ENCODE measurements at places on chromosomes 5 and 9.

DNA sequence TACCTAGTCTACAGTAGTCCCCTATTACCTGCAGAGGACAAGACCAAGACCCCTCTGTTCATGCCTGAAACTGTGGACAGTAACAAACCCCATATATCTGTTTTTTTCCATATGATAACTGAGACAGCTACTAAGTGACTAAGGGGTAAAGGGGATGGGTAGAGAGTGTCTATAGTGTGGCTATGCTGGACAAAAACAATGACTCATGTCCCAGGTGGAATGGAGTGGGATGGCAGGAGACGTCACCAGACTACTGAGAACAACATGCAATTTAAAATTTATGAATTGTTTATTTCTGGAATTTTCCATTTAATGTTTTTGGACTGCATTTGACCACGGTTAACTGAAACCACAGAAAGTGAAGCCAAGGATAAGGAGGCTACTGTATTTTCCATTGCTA is 171.8 kb downstream of the AGTPBP1 start:
- no peak for DNase-seq

- DNase-seq = no peak
Measured at GRCh38 chr5:37015795-37016666, 139.5 kb downstream of the NIPBL start.

- DNase-seq = no peak
Measured at GRCh38 chr9:134172198-134173126, 8.1 kb upstream of the RNU6ATAC start.

DNA sequence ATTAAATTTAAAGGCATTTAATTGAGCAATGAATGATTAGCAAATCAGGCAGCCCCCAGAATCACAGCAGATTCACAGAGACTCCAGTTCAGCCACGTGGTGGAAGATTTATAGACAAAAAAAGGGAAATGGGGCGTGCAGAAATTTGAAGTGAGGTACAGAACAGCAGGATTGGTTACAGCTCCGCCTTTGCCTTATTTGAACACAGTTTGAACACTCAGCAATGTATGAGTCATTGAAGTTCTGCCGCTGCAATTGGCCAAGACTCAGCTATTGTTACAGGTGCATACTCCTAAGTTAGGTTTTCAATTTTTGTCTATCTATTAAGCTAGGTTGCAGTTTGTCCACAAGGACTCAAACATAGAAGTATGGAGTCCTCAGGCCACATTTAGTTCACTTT is 157.7 kb upstream of the SLC12A2 start:
- no peak for DNase-seq

GRCh38 chr5:109186759-109187158 is 223.0 kb downstream of the PJA2 start:
- no peak for DNase-seq

- no peak for DNase-seq
Measured at GRCh38 chr9:2321523-2322148, 300.0 kb upstream of the VLDLR start.

- DNase-seq = no peak
Measured at GRCh38 chr9:134555094-134555650, 86.4 kb upstream of the COL5A1 start.

DNA sequence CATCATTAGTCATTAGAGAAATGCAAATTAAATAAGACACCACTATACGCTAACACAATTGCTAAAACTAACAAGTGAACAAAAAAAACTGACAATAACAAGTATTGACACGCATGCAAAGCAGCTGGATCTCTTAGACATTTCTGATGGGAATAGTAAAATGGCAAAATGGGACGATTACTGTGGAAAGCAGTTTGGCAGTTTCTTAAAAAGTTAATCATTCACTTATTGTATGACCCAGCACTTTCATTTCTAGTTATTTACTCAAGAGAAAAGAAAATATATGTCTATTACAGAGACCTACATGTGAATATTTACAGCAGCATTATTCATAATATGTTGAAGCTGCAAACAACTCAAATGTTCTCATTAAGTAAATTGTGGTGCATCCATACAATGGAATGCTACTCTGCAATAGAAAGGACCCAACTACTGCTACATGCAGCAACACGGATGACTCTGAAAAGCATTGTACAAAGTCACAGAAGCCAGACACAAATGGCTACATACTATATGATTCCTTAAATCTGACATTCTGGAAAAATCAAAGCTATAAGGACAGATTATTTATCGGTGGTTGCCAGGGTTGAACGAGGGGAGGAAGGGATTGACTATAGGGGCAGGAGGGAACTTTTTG is 96.8 kb upstream of the ITGA2 start:
- DNase-seq = no peak

GRCh38 chr5:121691478-121691877 is 160.2 kb upstream of the FTMT start:
- no peak for DNase-seq

- no peak for DNase-seq
Measured at GRCh38 chr5:123044926-123045617, 8.5 kb upstream of the PPIC start.

GRCh38 chr5:149938279-149938678 is 6.3 kb downstream of the PDE6A start:
- DNase-seq = no peak

DNA sequence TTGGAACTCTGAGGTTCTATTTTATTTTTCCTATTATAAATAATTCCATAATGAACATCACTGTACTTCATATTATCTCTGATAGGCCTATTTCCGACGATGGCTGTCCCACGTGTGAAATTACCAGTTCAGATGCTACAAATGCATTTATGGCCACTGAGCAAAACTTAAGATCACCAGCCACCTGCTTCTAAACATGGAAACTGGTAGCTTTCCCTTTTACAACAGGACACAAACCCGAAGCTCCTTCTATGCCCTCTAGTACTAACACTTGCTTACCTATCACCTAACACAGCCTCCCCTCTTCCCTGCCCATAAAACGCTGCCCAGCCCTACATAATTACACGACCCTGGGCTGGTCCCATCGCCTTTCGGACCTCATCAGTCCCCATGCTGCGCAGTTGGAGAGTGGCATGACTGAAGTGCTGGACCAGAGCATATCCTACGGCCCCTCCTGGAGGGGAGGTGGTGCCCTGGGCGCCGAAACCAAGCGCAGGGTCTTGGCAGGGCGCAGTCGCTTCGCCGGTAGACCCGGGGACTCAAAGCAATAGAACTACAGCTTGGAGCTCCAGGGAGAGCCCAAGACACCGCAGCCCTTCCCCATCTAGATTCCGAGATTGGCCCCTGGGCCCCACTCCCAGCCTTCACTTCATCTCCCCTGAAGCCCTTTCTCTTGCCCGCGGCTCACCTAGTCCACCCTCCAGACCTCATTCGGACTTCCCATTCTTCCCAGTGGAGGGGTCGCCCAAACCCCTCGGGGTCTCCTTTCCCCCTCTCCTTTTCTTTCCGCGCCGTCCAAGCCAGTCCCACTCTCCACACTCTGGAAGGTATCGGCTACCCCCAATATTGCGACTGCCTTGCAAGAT is 1.0 kb upstream of the SAP30L start:
- peak; percentile 53 for DNase-seq

DNA sequence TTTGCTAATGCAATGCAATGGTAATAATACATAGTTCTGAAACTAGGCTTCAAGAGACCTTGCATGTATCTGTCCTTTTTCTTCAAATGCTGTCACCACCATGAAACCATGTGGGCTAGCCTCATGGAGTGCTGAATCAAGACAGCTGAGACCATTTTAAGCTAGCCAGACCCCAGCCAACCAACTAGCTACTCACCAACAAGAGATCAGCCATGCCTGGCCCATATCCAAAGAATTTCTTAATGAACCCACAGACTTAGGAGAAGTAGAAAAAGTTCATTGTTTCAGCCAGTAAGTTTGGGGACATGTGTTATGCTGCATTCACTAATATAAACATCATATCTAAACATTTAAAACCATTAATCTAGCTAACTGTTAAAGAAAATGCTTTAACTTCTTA is 139.8 kb upstream of the EDIL3 start:
- no peak for DNase-seq

- DNase-seq = no peak
Measured at GRCh38 chr9:21554813-21555212, 72.7 kb upstream of the IFNE start.

DNA sequence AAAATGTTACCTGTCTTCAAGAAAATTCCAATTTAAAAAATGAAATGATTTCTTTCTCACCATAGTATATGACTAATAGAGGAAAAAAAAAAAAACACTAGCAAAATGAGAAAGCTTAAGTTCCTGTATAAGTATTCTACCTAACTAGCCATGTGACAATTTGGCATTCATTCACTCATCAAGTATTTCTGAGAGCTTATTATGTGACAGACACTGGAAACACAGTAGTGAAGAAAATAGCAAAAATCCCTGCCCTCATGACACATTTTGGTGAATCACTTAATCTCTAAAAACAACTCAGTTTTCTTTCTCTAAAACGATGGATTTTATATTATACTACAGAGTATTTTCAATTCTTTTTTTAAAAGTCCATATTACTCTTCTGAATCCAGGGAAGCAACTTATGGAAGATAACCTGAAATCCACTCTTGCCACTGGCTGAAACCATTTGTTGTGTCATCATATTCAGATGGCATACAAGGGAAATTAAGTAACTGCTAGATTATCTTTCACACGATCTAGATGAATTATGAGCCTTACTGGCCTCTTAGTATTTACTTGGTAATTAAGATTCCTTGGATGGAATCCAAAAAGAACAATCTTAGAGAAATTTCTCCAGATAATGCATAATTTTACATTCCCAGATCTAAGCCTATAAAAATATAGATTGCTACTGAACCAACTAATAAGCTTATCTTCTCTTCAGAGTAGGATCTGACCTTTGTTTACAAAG is 5.5 kb downstream of the PTBP3 start:
- DNase-seq = no peak

- peak; percentile 52 for DNase-seq
Measured at GRCh38 chr9:105633411-105633810, 28.8 kb upstream of the TAL2 start.

GRCh38 chr5:109105631-109106267 is 304.0 kb downstream of the PJA2 start:
- DNase-seq = peak; percentile 12

DNA sequence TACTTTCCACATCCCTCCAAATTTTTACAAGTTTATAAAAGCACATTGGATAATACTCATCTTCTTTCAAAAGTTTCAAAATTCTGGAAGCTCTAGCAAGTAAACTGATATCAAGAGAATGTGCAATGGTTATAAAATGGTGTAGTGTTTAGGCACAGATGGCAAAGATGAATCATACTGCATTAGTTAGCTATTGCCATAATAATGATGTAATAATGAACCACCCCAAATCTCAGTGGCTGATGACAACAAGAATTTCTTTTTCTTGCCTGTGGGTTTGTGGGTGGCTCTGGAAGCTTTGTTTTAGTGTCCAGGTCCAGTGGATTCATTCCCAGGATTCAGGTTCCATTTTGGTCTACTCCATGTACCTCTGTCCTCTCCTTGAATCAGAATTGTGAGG is 319.0 kb downstream of the BRINP1 start:
- DNase-seq = no peak

DNA sequence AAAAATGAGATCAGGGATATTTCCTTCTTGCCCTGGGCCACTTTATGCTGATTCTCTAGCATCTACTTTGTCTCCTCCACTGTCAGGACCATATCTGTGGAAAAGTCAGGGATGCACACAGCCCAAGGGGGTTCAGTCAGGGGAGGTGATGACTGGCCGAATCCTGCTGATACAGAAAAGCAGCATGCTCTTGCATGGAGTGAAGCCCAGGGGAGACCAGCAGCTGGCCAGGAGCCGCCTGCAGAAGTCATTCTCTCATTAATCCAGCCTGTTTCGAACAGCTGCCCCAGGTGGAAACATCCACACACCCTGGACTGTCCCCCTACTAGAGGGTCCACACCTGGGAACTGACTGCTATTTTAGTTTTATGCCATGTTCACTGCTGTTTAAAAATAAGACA is 177.1 kb downstream of the ATP10B start:
- DNase-seq = no peak

- DNase-seq = no peak
Measured at GRCh38 chr5:68255305-68256120, 40.0 kb downstream of the PIK3R1 start.

DNA sequence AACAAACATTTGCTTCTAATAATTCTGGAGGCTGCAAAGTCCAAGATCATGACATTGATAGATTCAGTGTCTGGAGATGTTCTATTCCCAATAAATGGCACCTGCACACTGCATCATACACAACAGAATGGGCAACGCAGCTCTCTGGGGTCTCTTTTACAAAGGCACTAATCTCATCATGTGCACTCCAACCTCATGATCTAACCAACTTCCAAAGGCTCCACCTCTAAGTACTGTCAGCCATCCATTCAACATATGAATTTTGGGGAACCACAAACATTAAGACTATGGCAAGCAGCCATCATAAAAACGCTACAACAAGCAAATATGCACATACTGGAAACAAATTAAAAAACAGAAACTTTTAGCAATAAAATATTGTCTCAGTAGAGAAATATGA is 121.1 kb downstream of the CYLC2 start:
- no peak for DNase-seq

GRCh38 chr5:105430516-105430915 is 1867.9 kb upstream of the NUDT12 start:
- no peak for DNase-seq

GRCh38 chr9:133683586-133684120 is 47.5 kb downstream of the DBH start:
- DNase-seq = no peak

DNA sequence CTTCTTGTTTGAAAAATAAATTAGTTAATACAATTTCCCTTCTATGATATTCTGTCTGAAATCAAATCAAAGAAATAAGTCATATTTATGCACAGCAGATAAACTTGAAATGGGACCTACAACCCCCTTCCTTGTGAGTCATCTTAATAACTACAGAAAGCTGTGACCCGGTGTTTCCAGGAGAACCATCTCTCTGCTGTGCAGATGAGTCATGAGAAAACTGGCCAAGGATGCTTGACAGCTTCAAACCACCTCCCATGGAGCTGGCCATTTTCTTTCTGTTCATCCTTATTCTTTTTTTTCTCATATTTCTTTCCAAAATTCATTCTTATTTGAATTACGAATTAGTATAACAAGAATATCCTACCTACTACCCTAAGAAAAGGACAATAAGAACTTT is 43.4 kb upstream of the NR4A3 start:
- no peak for DNase-seq

- DNase-seq = no peak
Measured at GRCh38 chr9:83707518-83707767, 315 bp downstream of the UBQLN1 start.
